ENCODE measurements at places on chromosomes 12 and 14.

- DNase-seq, result no peak
These were observed 580.9 kb downstream of the DIO2 start for GRCh38 chr14:79630288-79630960.

DNA sequence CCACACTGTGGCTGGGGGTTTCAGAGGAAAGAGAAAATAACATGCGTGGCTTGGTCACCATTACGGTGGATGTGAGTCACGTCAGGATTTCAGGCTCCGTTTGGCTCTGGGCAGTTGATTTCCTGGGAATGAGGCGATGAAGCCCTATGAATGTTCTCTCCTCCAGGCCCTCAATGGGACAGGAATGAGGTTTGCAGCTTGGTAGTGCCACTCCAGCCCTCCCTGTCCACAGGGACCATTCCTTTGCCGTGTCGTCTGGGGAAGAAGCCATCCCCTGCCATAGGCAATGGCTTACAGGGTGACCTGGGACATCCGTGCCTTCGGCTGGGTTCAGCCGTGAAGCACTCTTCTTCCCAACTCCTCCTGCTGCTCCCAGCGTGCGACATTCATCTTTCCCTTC is 95.0 kb downstream of the FBXL14 start:
- DNase-seq, result no peak

DNA sequence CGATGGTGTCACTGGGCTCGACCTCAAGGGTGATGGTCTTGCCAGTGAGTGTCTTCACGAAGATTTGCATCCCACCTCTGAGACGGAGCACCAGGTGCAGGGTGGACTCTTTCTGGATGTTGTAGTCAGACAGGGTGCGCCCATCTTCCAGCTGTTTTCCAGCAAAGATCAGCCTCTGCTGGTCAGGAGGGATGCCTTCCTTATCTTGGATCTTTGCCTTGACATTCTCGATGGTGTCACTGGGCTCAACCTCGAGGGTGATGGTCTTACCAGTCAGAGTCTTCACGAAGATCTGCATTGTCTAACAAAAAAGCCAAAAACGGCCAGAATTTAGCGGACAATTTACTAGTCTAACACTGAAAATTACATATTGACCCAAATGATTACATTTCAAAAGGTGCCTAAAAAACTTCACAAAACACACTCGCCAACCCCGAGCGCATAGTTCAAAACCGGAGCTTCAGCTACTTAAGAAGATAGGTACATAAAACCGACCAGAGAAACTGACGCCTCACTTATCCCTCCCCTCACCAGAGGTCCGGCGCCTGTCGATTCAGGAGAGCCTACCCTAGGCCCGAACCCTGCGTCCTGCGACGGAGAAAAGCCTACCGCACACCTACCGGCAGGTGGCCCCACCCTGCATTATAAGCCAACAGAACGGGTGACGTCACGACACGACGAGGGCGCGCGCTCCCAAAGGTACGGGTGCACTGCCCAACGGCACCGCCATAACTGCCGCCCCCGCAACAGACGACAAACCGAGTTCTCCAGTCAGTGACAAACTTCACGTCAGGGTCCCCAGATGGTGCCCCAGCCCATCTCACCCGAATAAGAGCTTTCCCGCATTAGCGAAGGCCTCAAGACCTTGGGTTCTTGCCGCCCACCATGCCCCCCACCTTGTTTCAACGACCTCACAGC is 717 bp downstream of the UBC start:
- no peak for DNase-seq

DNA sequence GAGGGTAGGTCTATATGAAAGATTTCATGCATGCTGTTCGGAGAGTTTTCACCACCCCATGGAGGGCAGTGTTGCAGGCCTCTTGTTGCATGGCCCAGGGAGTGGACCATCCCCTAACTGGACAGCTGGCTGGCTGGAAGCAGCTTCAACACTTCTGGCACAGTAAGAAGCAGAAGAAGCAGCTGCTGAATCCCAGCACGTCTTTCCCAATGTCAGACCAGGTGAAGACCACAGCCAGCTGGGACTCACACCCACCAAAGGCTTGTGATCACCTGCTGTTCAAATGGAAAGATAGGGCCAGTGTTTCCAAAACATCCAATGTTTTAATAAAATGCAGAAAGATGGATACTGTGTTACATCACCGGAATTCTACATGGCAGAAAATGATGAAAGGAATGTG is 1423.6 kb downstream of the AACS start:
- DNase-seq, result no peak

DNA sequence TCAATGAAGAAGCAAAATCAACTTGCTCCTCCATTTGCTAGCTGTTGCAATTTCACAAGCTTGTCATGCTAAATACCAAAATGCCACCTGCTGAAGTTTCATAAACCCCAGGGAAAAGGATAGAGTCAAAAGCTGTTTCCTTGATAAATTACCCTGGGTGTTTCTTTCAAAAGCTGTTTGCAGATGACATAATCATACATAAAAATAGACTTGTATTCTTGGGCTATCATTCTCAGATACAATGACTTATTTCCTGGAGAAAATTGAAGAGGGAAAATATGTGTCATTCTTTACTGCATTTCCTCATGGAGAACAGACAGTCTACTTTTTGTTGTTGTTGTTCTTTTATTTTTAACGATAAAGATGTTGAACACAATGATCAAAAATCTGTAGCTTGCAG is 119.2 kb downstream of the GALC start:
- no peak for DNase-seq
